ENCODE measurements at places on chromosomes 12 and 14. TPM values are rescaled to one million over a fixed set of nuclear protein-coding genes. Genes with fewer than 3 reads are reported as not detected.

Gene PPP4R4
- 2.0 TPM for total RNA-seq

GRCh38 chr14:103480595-103480994 is 42.0 kb downstream of the CKB start:
- DNase-seq = no peak

DNA sequence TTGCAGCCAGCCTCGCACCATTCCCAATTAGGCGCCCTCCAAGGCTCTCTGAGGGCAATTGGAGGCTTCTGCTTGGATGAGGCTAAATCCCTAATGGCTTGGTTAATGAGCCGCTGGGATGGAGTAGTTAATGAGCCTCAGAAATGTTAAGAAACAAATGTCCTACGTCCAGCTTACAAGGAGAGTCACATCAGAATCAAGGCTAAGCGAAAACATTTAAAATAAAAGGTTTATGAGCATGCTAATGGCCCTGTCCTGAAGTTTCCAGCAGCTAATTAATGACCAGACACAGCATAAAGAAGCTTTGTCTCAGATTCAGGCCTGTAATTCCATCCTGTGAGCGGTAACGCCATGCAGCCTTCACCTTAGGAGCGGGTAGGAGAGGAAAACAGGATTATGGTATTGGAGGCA is 200.7 kb upstream of the BCL2L14 start:
- DNase-seq = no peak

Gene OTOGL
- total RNA-seq = not detected
